Left colon (tissue), 2 donors: ENCODE measurements at places on chromosomes 5 and 9.
A peak's percentile ranks its signal among the peaks of the same experiment; 100 is the strongest.

DNA sequence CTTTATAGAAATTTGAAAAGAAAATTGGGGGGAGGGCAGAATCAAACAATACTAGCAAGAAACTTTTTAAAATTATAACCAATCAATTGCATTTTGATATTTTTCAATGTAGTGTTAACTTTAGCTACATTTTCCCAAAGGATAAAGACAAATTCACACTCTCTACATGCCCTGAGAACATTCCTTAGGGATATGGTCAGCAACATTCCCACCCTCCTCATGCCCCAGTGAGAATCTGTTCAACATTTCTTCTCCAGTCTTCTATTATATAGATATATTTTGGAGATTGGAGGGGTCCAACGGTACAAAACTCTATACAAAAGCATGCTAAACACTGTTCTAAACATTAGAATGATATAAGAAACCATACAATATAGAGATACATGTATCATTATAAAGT is 11.6 kb upstream of the PRR16 start:
- DNase-seq = no peak

- no peak for DNase-seq
Measured at GRCh38 chr5:9045946-9046345, 499.9 kb downstream of the SEMA5A start.

DNA sequence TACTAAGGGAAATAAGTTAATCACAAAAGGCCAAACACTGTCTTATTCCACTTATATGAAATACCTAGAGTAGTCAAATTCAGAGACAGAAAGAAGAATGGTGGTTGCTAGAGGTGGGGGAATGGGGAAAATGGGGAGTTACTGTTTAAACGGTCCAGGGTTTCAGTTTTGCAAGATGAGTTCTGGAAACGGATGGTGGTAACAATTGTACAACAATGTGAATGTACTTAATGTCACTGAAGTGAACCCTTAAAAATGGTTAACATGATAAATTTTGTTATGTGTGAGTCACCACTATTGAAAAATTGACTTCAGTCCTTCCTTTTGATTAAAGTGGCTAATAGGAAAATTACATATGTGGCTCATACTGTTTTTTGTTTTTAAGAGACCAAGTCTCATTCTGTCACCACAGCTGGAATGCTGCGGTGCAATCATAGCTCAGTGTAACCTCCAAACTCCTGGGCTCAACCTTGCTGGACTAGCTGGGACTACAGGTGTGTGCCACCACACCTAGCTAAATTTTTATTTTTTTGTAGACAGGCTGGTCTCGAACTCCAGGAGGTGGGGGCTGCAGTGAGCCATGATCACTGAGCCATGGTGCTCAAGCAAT is 8.7 kb downstream of the UBQLN1 start:
- DNase-seq = no peak

- DNase-seq = no peak
Measured at GRCh38 chr5:141913560-141914198, 10.0 kb upstream of the DELE1 start.

DNA sequence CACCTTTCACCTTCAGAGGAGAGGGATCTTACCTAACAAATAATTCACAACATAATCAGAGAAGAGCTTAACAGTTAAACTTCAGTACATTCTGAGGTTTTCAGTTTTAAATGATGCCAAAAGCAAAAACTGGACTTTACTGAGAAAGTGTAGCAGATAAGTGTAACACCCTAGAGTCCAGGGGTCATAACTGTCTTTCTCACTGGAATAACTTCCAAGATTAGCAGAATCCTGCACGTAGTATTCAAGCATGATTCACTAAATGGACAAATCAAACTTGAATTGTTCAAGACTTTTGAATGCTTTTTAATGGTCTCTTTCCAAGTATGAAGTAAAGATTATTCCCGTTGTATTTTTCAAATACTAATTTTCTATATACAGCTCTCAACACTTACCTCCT is 180.1 kb upstream of the NREP start:
- DNase-seq = no peak

DNA sequence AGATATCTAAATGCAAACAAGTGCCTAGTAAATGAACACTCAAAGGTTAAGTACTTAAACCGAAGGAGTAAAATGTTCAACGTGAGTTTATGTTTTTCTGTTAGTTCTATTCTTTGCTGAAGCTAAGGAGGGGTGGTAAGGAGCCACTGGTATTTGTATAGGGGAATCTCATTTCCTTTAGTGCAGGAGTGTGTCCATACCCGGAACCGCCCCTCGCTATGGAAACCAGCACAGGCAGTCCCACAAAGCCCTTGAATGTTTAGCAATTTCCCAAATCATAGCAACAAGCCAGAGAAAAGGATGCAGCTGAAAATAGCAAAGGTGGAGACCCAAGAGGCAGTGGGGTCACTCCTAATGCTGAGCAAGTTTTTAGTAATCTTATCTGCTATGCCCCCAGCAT is 78.8 kb upstream of the STK32A start:
- no peak for DNase-seq

GRCh38 chr9:134681061-134681661 is 39.6 kb downstream of the COL5A1 start:
- no peak for DNase-seq

DNA sequence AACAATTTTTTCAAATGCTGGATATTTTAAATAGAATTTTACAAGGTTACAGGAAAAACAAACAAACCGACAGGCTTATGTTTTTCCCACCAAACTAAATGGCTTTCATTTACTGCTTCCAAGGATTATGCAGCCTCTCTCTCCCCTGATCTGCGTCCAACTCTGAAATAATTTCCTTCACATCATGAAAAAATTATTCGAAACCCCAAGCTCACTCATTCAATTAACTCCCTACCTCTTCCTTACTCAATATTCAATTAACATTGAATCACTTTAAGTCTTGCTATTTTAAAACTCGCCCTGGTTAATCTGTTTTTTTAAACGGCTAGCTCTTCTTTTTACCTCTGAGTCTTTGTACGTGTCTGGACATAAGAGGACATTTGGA is 336.2 kb downstream of the AGTPBP1 start:
- no peak for DNase-seq

DNA sequence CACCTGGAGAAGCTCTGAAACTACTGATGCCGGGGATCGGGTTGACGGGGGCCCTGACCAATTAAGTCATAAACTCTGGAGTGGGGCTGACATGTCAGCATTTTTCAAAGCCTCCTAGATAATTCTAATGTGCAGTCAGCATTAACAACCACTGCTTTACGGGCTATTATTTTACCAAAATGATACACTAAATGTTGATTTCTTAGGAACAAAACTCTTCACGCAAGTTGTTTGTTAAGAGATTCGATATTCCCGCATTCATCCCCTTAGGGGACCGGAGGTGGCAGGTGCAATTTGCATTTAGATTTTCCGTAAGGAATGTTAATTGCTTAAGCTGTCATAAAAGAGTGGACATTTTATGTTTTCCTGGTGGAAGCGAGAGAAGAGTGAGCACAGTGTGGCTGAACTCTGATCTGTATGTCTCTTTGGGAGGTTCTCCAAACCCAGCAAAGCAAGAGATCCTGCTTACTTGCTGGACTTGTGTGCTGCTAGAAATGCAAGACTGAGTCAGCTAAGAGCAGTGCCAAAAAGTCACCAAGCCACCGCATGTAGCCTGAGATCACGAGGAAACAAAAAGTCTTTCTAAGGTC is 77.6 kb downstream of the UGCG start:
- DNase-seq = no peak

- DNase-seq = no peak
Measured at GRCh38 chr9:82082563-82082962, 94.0 kb downstream of the SPATA31D1 start.

DNA sequence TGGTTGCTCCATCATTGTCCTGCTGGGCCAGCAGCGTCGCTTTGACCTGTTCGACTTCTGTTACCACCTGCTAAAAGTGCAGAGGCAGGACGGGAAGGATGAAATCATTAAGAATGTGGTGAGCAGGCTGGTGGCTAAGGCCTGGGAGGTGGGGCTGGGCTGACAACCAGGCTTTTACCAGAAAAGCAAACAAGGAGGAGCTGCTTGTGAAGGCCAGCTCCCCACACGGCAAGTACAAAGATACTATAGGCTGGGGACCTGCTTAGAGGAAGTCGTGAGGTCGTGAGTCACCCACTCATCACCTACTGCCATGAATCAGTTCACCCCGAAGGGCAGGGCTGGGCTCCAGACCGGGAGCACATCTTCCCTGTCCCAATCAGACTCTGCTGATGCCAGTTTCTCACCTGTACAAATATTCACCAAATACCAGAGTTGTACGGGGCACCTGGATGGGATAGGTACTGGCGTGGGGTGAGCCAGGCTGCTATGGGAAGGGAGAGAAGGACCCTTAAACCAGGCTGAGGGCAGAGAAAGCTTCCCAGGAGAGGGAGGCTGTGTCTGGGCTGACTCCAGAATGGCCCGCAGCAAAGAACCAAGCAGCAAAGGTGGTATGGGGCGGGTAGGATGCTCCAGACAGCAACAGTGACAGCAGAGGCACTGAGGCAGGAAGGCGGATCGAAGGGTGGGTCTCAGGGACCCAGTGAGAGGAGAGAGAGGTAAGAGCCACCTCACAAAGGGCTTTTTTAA is 69.3 kb upstream of the NIPAL4 start:
- peak; percentile 49 for DNase-seq

DNA sequence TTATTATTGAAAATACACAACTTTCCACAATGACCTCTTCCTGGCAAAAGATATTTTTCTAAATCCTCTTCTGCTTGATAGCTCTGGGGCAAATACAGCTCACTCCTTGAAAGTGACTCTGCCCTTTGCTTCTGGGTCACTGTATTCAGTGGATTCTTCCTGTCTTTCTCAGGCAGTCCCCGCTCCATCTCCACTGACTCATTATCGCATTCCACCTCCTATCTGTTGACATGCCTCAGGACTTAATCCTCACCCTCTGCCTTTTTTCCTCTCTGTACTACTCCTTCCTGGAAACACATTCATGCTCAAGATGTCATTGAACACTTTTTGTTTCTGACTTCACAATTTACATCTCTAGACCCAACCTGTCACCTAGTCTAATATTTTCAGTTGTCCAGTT is 8.4 kb upstream of the RGS7BP start:
- no peak for DNase-seq

DNA sequence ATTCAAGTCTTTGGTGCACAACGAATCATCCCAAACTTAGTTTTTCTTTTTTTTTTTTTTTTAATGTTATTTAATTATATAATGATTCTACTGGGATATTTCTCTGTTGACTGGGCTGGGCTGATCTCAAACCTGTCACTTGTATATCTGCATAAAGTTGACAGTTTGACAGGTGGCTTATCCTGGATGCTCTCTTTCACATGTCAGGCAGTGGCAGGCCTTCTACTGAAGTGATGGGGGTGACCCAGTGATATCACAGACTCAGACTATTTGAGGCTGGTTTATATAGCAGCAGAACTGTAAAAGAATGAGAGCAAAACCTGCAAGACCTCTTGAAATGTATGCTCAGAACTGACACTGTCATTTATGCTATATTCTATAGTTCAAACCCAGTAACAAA is 1813.5 kb upstream of the CDH6 start:
- DNase-seq = no peak

GRCh38 chr9:20722221-20722620 is 38.2 kb downstream of the FOCAD start:
- DNase-seq = no peak

- DNase-seq = no peak
Measured at GRCh38 chr9:38007016-38007415, 62.0 kb downstream of the SHB start.

- DNase-seq = no peak
Measured at GRCh38 chr5:179613460-179614071, 9.9 kb downstream of the HNRNPH1 start.

DNA sequence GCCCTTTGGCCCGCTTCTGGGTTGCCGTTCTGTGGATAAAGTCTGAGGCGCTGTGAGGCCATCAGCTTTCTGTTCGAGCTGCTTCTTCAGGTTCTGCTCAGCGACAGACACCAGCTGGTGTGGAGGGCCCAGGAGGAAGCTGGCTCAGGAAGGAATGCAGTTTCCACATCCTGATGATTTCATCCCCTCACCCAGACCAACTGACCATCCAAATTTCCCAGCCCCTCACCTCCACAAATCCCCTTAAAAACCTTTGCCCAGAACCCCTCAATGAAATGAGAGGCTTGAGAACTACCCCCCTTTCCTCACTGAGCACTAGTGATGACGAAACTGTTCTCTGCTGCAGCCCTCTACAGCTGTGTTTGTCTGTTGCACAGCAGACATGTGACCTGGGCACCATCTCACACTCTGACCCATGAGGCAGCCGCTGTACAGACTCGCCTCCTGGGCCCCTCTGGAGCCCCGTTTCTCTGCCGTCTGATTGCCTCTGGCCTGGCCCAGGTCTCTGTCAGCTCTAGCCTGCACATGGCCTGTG is 45.4 kb downstream of the SPATA31C2 start:
- DNase-seq = no peak

GRCh38 chr9:127896395-127897192 is 2.8 kb downstream of the ST6GALNAC6 start:
- DNase-seq = no peak

DNA sequence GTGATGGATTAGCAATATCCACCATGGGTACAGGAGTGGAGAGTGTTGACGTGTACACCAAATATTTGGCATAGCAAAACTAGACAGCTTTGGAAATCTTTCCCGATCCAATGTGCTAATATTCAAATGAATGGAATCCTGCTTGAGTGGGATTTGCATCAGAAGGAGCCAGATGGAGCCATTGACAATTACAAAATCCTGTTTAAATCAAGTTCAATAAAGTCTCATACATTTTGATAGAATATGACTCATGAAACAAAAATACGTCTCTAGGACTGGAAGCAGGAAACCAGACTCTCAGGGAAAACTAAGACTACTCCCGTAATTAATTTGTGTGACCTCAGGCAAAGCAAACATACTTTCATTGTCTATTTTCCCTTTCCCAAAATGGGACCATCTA is 13.0 kb downstream of the TNC start:
- DNase-seq = no peak

DNA sequence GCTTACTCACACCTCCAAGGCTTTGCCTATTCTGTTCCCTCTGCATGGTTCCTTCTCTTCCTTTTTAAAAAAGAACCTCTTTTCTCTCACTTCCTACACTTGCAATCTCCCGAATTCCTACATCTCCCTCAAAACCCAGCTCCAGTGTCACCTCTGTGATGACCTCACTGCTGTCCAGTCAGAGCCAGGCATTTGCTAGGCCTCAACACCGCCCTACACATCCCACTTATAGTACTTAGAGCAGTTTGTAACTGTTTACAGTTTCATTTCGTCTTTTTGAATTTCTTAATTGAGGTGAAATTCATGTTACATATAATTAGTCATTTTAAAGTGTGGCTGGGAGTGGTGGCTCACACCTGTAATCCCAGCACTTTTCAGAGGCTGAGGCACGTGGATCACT is 30.8 kb downstream of the CD14 start:
- no peak for DNase-seq
